ENCODE measurements at places on chromosomes 16 and 17.

DNA sequence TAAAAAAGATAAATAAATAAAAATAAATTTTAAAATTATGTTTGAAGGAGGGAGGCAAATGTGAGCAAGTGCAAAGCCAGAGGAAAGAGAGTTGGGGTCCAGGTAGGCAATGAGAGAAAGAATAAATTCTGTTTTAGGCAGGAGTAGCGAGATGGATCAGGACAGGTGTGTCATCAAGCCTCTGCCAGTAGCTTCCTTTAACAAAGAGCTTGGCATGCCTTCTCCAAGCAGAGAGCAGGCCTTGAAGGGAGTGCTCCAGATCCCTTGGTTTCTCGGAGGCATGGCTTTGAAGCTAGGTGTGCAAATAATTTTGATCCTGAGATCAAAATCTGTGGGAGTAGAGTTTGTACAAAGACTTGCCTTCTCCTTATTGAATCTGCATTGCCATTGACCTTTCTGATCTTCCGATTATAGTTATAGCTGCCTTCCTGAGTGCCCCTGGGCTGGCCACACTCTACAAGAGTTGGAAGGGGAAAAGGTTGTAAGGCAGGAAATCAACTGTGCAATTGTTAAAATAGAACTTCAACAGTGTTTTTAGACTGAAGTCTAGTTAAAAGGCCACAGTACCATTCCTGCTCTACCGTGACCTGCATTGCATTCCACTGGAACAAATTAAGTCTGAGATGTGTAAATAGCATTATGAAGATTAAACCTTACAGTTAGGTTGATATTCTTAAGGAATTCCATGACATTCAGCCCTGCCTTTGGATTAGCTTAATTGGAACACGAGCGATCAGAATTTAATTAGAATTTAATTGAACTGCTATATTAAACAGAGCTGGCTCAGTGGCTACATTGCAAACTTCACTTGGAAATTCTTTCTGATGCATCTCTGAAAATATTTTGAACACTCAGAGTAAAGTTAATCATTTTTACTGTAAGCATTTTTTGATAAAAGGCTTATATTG lies 33.7 kb downstream of the IQCK start:
- no peak for DNase-seq

GRCh38 chr17:17757956-17758845 lies 76.9 kb downstream of the RAI1 start:
- DNase-seq: no peak

GRCh38 chr16:47036201-47036600 lies 62.7 kb upstream of the DNAJA2 start:
- DNase-seq: no peak

DNA sequence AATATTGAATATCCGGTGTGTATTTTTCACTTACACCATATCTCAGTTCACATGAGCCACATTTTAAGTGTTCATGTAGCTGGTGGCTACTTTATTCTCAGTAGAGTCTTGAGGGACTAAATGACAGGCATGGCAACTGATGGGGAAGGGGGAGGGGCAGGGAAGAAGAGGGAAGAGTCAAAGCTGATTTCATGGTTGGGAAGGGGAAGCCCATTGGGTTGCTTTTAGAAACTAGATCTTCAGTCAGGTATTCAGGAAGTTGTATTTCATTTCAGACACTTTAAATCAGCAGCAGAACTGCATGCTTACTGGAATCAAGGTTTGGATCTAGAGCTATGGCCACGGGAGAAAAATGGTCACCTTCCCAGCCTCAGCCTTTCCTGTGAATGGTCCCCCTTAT lies 2.9 kb upstream of the WIPI1 start:
- DNase-seq: no peak

DNA sequence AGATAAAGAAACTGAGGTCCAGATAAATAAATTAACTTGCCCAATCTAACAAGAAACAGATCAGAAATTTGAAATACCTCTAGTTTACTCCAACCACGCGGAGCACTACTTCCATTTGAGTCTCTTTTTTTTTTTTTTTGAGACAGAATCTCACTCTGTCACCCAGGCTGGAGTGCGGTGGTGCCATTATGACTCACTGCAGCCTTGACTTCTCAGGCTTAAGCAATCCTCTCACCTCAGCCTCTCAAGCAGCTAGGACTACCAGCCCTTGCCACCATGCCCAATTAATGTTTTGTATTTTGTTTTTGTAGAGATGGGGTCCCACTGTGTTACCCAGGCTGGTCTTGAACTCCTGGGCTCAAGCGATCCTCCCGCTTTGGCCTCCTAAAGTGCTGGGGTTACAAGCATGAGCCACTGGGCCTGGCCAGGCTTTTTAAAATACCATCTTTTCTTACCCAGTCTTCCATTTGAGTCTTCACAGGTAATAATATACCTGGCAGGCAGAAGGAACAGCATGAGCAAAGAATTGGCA lies 3.3 kb upstream of the NACA2 start:
- no peak for DNase-seq

DNA sequence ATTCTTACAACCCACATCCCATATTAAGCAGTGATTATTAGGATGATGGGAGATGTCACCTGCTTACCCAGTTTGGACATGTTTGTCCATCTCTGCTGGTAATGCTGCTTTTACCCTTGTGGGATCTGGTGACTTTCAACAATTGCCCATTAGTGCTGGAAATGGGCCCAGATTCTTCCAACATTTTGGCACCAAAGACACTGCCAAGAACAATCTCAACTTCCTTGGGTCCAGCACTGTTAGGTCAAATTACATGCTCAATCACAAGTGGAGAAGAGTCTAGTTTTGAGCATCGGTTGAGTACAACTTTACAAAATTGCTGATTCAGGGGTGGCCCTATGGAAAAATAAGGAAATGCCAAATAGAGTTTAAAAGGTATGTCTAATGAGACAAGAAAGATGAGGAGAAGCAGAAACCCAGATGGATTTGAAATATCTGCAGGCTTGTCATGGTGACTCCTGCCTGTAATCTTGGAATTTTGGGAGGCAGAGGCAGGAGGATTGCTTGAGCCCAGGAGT lies 13.0 kb upstream of the ZFP3 start:
- DNase-seq: no peak

- DNase-seq: no peak
Observed at GRCh38 chr16:17564856-17565255, 94.1 kb upstream of the XYLT1 start.

- DNase-seq: no peak
Observed at GRCh38 chr17:69760562-69760961, 314.5 kb upstream of the KCNJ16 start.

GRCh38 chr16:30139583-30140481 lies 16.8 kb upstream of the MAPK3 start:
- no peak for DNase-seq

DNA sequence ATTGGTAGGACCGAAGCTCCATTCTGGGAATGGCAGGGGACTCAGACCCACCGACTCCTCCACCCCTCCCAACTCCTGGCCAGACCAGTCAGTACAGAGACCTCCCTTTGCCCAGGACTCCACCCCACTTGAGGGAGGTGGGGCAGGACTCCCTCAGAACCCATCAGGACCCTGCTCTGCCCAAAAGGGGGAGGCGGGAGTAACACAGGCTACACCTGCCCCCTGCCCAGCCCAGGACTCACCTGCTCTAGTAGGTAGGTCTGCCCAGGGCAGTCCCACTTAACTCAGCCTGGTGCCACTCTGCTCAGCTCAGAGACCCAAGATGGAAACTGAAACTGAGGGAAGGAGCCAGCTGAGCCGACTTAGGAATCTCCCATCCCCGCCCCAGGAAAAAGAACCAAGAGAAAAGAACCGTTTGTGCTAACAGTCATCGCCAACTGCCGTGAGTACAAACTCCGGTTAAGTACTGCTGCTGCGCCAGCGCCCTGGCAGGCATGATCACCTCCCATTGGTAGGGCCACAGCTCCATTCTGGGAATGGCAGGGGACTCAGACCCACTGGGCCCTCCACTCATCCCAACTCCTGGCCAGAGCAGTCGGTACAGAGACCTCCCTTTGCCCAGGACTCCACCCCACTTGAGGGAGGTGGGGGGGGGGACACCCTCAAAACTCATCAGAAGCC lies 503 bp downstream of the DHX58 start:
- DNase-seq: peak; percentile 39

DNA sequence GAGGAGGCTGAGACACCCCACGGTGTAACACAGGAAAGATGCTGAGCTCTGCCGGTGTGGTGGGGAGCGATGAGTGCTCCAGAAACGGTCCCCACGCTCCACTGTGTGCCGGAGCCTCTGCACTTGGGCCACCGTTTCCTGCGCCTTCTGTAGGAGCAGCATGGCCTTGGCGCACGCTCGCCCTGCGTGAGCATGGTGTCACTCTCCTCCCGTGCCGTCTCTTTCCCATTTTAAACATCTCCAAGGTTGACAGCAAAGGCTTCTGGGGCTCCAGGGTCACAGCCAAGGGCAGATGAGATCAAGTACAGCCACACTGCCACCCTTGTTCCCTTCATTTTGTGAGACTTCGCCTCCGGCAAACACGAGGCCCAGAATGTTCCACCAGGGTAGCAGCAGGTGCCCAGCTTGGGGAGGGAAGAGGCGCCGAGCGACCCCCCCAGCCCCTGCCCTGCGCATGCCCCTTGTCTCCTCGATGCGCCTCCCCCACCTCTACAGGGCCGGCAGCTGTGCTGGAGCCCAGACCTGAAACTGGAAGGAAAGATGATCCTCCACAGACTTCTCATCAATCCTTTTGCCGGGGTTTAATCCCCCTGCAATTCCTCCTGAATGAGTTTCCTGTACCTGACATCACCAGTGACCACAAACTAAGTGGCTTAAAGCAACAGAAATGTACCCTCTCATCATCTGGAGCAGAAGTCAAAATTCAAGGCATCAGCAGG lies 19.9 kb upstream of the OSGIN1 start:
- DNase-seq: no peak

DNA sequence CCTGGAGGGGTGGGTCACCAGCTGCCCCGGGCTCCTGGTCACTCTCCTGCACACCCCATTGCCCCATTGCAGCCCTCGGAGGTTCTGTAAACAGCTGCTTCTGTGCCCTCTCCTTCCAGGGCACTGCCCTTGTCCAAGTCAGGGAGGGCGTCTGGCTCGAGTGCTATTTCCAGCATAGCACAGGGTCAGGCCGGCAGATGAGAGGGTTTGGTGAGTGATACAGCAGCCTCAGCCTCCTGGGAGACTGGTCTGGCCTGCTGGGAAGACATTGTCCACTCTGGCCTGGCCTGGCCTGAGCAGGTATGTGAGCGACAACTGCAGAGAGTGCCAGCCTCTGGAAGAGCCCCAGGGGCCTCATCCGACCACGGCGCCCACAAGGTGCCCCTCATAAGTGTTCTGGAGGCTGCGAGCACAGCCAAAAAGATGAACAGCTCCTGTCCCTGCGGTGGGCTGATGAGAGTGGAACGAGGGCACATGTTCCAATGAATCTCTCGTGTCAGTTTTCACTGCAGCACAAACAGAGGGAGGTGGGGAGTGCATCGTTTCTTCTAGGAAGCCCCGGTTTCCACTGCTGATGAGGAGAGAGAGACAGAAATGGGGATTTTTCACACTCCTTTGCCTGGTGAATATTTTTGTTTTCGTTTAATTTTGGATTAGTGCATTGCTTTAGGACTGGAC lies 105.8 kb upstream of the SDK2 start:
- DNase-seq: no peak

GRCh38 chr16:4649744-4650442 lies 25.3 kb downstream of the MGRN1 start:
- DNase-seq: no peak

DNA sequence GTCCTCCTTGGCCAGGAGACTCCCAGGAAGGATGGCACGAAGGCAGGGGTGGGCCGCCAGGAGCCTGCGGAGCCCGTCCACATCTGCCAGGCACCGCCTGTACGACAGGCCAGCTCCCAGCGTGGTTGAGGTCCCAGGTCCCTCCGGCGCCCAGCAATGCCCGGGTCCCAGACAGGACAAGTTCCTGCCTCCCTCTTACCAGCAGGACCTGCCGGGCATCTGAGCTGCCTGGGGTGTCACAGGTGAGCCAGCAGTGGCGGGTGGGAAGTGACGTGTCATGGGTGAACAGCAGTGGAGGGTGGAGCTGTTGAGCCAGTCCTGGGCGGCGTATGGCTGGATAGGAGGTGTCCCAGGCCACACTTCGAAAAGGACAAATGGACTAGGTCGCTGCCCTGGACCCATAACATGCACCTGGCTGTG lies 15.7 kb upstream of the BAHCC1 start:
- DNase-seq: peak; percentile 90

DNA sequence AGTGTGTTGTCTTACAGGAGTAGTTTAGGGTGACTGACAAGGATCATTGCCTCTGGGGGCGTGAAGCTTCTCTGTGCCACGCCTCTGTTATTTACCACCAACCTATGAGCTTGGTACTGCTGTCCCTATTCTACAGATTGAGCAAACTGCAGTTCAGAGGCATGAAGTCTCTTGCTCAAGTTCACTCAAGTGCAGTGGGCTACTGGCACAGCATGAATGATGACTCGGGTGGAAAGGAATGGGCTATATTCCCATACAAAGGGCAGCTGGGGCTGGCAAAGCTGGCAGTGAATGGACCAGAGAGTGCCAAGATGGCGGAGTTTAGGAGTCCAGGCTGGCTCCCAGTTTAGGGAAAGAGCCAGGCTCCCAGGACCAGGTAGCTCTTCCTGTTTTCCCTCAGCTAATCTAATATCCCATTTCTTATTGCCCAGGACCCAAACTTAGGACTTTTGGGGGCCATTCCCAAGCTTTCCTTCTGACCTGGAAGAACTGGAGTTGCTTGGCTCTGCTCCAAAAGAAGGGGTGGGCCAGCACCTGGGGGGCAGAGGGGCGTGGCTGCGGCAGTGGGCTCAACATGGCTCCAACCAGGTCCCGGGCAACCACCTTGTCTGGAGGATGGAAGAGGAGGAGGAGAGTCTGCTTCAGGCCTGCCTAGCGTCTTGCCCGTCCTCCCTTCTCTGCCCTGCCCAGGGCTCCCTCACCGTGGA lies 12.9 kb downstream of the PLK1 start:
- DNase-seq: peak; percentile 32

DNA sequence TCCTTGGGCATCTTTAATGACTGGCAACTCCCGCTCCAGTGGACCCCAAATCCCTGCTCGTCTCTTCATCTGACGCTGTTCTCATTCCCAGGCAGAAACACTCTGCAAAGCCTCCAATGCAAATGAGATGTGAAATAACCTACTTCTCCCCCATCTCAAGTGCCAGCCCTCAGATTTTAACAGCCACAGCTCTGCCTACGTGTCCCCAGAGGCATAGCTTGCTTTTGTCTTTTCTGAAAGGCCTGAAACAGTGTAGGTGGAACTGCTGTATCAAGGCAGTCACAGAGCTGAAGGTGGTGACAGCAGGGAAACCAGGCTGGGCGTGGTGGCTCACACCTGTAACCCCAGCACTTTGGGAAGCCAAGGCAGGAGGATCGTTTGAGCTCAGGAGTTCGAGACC lies 14.7 kb downstream of the RPH3AL start:
- no peak for DNase-seq

- DNase-seq: no peak
Observed at GRCh38 chr17:6160232-6160555, 90.0 kb downstream of the WSCD1 start.

GRCh38 chr17:79147746-79148506 lies 73.3 kb downstream of the ENGASE start:
- DNase-seq: no peak

- DNase-seq: no peak
Observed at GRCh38 chr17:57385975-57386374, 129.7 kb downstream of the MSI2 start.

GRCh38 chr17:17161759-17162158 lies 44.4 kb downstream of the PLD6 start:
- no peak for DNase-seq

- no peak for DNase-seq
Observed at GRCh38 chr17:1946021-1946932, 78.9 kb downstream of the RTN4RL1 start.

All from PC-9 (cell line).